ENCODE measurements at places on chromosomes 4 and X. TPM values are rescaled to one million over a fixed set of nuclear protein-coding genes. Genes with fewer than 3 reads are reported as not detected.

Gene PROM1
- 3.2 TPM for total RNA-seq

Gene CLDN2
- total RNA-seq: not detected

Gene CHST7
- total RNA-seq: 33.5 TPM

Gene MAP7D2
- 0.14 TPM for total RNA-seq

Gene ATP6AP2
- total RNA-seq: 126 TPM

Gene PPP1R2C
- not detected for total RNA-seq

GRCh38 chrX:95076449-95076848, 1402.4 kb downstream of the FAM133A start:
- DNase-seq: no peak

DNA sequence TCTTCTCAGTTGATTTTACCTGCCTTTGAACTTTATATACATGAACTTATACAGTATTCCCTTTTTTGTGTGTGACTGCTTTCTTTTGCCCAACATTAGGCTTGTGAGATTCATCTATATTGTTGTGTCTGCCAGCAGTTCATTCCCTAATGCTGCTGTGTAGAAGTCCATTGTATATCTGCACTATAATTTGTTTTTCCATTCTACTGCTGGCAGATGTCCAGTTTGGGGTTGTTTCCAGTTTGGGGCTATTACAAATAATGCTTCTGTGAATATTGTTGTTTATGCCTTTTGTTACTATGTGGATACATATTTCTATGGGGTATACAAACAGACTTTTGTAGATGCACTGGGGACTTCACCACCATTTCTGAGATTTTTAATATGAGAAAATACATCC, 268.4 kb downstream of the DCTD start:
- DNase-seq: no peak

DNA sequence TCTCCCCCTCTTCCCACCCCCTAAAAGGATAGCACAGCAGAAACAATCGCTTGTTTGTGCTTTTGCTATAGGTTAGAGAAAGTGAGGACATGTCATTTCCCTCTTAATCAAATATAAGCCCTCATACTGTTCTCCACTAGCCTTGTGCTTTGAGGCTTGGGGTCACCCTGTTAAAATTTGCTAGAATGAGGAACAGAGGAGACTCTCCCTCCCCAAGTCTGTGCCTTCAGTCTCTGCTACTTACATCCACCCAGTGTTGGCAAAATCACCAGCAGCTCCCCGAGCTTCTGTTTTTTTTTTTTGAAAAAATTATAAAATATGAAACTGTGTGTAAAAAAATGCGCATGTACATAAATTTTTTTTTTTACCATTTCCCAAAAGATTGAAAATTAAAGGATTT, 19.3 kb downstream of the KLF3 start:
- no peak for DNase-seq

GRCh38 chr4:123443401-123444289, 47.0 kb downstream of the SPRY1 start:
- DNase-seq: no peak

DNA sequence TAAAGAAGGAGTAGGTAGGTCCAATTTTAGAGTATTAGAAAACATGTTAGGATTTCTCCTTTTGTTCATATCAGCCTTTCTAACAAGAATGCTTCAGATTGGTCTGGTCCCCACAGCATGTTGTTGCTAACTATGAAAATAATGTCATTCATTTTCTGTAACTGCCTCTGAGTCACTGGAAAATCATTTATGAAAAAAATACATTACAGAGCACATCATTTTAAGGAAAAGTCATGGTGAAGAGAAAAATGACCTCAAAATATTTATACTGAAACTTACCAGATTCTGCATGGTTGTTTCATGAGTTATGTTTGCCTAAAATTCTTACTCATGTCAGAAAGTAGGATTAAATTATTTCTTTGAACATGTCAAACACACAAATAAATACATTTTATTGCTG, 35.2 kb downstream of the DTHD1 start:
- DNase-seq: no peak

GRCh38 chr4:183960046-183960420, 54.9 kb downstream of the STOX2 start:
- DNase-seq: no peak

GRCh38 chrX:64394059-64394873, 986 bp downstream of the MTMR8 start:
- no peak for DNase-seq

DNA sequence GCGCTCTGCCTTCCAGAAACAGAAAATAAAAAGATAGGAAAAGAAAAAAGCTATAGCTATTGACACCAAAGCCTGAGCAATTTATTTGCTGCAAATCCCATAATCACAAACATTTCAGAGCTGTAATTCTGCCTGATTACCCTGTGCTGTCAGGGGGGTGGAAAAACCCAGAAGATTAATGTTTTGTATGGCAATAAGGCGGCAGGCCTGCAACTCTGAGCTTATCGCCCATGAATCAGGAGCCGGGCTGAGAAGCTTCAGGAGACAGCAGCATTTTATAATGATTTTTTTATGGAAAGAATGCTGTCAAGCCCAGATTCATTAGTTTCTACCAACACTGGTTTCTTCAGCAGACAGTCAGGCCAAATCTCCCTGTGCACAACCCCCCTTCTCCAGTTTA, 82.6 kb upstream of the TMEM164 start:
- no peak for DNase-seq

DNA sequence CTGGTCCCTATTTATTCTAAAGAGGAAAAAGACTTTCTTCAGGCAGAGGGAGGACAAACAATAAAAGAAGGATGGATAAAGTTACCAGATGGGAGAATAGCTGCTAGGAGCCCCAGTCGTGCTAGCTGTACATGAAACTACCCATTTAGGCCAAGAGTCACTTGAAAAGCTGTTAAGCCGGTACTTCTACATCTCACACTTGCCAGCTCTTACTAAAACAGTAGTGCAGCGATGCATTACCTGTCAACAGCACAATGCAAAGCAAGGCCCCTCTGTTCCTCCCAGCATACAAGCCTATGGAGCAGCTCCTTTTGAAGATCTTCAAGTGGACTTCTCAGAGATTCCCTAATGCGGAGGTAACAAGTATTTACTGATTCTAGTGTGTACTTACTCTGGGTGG, 1138.8 kb downstream of the ARAP2 start:
- no peak for DNase-seq

- no peak for DNase-seq
These were observed 554 bp downstream of the DCTD start for GRCh38 chr4:182916483-182917181.

DNA sequence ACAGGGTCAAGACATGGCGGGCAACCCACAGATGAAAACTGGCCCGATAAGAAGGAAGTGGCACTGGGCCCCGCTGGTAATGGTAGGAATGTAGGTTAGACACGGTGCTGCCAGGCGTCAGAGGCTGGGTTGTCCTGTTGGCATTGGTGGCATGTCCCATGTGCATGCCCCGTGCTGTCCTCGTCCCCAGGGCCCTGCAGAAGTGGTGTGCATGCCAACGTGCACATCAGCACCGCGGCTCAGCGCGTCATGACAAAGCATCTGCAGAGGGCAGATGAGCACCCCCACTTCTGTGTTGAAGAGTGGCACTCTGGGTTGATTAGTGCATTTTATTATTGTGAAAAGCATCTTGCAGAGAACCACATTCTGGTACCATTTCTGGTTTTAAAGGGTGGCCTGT, 35.6 kb downstream of the NELFA start:
- no peak for DNase-seq

- DNase-seq: no peak
These were observed 168.6 kb downstream of the NSUN7 start for GRCh38 chr4:40918330-40918729.

DNA sequence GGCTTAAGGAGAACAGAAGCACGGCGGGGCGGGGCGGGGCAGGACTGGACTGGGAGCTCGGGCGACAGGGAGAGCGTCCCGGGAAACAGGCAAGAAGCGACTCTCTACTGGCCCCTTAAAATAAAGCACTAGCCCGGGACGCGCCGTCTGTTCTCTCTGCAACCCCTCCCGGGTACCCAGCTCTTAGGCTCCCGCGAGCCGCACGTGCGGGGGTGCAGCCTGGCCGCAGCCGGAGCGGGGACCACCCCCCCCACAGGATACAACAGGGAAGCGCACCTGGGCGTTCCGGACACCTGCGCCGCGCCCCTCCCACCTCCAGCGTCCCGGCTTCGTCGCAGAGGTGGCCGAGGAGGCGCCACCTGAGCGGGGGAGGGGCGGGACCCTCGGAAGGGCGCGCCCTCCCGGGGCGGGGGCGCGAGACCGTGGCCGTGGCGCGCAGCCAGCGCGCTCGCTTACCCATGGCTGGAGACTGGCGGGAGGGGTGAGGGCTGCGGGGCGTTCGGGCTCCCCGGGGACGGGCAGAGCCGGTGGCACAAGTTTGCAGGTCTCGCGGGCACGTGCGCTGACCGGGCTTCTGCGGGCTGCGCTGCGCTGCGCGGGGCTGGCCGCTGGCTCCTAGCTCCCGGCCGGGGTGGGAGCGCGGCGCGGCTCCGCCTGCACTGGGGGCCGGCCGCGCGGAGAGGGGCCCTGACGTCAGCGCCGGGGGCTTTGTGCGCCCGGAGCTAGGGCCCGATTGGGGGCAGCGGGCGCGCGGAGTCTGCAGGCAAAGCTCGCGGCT, 91.5 kb downstream of the GEMIN8 start:
- no peak for DNase-seq

DNA sequence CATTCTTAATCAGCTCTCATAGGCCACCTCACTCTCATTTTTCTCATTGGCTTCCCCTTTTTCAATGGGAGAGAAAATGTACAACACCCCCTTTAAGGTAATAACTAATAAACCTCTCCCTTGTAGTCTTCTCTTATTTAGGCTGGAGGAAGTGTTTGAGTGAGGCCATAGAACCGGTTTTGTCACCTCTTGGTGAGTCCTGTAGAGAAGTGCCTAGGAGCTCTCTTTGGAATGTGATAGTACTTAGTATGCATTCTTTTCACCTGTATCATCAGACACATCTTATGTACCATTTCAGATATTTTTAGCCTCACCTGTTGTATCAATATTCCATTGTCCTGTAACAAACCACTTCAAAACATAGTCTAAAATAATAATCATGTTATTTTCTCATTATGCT, 3.5 kb upstream of the TAB3 start:
- DNase-seq: no peak

Measured in thoracic aorta (tissue), 2 donors.